ENCODE measurements at places on chromosomes 2 and 18. TPM values are rescaled to one million over a fixed set of nuclear protein-coding genes. Genes with fewer than 3 reads are reported as not detected.

DNA sequence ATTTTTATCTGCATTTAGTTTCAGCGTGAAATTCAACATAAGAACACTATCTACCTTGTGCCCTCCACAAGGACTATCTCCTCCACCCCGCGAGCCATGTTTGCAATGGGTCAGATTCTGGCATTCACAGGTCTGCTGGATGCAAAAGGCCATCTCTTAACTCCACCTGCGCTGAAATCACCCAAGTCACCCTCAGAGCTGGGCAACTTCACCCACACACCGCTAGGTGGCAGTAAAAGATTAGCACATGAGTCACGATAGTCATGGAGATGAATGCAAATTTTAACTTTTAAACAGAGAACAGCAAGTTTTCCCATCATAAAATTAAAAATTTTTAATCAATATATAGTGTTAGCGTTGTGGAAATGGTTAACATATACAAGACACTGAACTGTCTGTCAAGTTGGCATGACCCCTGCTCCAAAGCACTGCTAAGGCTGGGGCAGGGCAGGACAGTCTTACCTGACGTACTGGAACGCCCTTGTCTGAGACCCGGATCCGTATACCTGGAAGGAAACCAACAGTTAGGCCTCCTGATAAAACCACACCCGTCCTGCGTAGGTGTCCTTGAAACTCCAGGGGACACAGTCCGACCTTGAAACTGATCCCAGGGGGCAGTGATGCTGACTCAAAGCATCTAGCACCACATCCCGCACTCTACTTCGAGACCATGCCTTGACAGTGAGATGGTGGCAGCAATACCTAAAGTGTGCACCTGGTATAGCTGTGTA lies 89.6 kb downstream of the UXS1 start:
- peak; percentile 72 for DNase-seq

The DSG4 gene
- not detected for total RNA-seq

DNA sequence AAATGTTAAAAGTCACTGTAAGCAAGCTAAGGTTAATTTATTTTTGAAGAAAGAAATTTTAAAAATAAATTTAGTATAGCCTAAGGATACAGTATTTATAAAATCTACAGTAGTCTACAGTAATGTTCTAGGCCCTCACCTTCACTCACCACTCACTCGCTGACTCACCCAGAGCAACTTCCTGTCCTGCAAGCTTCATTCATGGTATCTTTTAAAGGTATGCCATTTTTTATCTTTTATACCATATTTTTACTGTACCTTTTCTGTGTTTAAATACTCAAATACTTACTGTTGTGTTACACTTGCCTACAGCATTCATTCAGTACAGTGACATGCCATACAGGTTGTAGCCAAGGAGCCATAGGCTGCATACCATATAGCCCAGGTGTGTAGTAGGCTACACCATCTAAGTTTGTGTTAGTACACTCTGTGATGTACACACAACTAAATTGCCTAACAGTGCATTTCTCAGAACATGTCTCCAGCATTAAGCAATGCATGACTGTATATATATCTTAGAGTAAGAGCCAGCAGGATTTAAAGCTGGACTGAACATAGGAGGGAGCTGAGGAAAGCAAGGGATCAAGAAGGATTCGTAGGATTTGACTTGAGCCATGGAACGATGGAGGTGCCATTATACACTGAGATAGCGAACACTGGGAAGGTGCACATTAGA lies 83.1 kb upstream of the KLF7 start:
- no peak for DNase-seq

DNA sequence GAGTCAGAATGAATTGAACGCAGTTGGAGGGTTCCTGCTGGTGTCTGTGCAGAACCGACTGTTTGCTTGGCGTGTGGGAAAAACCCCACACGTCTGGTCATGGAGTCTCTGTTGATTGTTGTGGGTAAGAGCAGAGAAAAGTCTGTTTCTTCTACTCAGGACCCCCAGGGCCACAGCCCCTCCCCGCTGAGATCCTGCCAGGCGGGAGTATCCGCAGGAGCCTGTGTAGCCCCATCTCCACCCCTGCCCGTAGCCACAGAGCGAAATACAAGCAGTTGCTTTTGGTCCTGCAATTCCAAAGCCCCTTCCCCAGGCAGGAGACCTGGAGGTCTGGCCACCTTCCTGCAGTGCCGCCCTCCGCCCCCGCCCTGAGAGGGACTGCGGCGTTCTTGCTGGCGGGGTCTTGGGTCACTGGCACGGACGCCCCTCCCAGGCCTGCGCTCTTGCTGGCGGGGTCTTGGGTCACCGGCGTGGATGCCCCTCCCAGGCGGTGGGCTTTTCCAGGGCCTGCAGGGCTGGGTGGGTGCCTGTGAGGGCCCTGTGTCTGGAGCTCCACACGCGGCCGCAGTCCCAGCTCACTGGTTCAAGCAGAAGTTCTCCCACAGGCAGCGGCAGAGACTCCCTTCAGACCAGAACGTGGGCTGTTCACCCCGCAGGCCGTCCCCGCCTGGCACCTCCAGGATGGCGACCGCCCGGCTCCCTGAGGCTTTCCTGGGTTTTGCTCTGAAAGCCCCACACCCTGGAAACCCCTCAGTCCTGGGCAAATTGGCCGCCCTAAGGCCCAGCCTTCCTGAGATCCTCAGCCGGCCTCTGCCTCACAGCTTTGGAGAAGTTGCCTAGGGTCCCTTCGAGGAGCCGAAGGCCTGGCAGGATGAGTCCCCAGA lies 76.0 kb upstream of the CTDP1 start:
- DNase-seq, result no peak

GRCh38 chr2:209976698-209977385 lies 25.6 kb upstream of the RPE start:
- DNase-seq, result no peak

The LIMS4 gene
- total RNA-seq, result 1.1 TPM

- no peak for DNase-seq
These were observed 29.7 kb upstream of the CCDC178 start for GRCh38 chr18:33470216-33470615.

DNA sequence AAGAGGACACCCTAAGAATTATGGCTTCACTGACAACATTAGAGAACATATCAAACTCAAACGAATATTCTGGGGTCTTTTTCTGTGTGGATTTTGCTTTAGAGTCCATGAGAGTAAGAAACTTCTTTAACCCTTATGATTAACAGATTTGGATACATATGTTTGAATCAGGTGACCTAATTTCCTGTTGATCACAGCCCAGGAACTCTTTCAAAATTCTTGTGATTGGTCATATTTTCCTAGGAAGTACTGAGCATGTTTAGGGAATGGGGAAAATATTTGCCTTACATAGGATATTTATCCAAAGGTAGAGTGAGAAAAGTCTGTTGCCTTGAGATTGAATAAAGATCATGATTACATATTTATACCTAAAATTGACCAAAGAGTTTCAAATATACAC lies 160.0 kb downstream of the KCNH7 start:
- no peak for DNase-seq

The AAK1 gene
- 15.2 TPM for total RNA-seq

- no peak for DNase-seq
These were observed 25.0 kb downstream of the MC4R start for GRCh38 chr18:60347526-60348045.

DNA sequence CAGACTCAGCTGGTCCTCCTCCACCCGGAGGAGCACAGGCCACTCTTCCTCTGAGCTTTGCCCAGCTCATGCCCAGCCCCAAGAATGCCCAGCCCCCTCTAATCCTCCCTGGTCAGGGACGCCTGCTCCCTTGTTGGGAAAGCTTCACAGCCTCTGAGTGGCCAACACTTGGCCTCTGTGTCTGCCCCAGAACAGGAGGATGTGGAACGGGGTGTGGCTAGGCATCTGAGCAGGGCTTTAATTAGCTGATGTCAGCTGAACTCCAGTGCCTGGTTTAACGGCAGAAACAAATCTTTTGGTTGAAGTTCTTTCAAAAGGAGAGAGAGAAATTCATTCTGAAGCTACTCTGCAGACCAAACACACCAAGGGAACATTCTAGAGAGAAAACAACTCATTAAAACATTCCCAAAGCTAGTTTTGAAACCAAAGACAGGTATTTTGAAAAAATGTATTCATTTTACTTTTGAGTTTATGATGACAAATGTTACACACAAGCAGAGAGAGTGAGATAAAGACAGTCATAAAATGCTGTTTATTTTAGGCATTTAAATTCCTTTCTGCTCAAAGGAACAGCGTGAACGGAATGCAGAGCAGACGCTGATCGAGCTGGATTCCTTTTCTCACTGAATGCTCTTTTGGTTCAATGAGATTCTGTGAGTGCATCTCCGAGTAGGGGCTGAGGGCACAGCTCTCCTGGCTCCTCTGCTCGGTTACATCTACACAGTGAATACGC lies 63.8 kb downstream of the RTP5 start:
- DNase-seq, result no peak

The UGT1A8 gene
- not detected for total RNA-seq

The CHRND gene
- 0.10 TPM for total RNA-seq

DNA sequence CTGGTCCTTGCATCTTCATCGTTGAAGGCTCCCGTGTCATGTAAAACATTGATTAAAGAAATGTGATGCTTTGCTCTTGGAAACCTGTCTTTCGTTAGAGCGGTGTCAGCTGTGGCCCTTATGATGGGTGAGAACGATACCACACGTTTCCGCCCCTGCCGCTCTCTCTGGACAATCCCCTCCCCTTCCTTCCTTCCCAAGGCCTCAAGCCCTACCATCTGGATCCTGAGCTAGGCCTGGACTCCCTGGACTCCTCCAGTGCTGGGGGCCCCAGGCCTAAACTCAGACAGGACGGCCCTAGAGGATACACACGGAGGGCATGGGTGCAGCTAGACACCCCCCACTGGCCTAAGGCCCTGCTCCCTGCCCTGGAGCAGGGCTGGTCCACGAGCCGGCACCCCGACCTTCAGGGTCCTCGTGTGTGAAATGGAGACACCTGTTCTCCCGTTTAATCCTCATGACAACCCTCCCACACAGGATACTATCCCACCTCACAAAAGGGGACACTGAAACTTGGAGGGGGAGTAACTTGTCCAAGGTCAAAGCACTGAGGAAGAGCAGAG lies 13.2 kb downstream of the BIN1 start:
- DNase-seq, result no peak

DNA sequence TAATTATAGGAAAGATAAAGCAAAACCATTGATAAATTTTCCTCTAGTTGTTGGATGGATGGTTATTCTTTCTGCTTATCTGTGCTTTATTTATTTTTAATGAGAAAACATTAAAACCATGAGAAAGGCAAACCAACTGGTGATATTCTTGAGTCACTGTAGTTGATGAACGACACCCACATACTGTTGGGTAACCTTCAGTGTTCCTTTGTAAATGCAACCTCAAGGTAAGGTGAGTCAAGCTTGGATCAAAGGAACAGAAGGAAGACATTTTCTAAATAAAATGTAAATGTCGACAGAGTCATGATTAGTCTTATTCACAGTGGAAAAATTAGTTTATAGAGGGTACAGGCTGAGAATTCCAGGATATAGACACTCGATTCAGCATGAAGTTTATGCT lies 12.7 kb downstream of the ABCB11 start:
- no peak for DNase-seq

The RAPGEF4 gene
- 0.91 TPM for total RNA-seq

DNA sequence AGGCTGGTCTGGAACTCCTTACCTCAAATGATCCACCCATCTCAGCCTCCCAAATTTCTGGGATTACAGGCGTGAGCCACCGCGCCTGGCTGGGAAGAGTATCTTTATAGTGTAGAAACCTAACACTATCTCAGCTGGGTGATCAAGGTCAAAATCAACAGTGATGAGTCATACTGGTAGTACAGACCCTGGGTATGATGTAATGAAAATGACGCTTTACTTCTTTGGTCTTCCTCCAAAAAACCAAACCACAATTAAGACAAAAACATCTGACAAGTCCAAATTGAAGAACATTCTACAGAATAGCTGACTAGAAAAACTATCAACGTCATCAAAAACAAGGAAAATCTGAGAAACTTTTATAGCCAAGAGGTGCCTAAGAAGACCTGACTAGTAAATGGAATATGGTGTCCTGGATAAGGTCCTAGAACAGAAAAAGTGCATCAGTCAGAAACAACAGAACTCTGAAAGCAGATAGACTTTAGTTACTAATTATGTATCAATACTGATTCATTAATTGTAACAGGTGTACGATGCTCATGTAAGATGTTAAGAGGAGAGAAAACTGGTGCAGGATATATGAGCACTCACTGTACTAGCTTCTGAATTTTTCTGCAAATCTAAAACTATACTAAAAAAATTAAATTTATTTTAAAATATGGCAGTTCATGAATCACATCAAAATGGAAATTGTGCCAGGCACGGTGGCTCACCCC lies 25.4 kb downstream of the PDCL3 start:
- no peak for DNase-seq

Data from HepG2 (cell line).